ENCODE measurements at places on chromosomes 7 and 10.

DNA sequence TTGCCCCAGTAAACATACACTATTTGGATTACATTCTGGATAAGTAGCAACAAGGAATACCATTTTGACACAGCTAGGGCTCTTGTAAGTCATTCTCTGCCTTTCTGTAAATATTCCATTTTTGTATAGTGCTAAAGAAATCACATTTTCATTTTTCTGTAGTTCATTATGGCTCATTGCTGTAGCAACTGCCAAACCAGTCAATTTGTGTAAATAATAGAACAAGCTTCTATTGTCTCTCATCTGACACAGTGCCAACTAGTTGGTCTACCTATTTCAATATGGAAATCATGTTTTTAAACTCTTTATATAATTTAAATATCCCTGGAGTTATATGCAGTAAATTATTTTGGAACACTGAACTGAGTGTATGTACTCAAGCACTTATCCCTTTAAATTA, 193.7 kb downstream of the RELN start:
- DNase-seq: no peak

DNA sequence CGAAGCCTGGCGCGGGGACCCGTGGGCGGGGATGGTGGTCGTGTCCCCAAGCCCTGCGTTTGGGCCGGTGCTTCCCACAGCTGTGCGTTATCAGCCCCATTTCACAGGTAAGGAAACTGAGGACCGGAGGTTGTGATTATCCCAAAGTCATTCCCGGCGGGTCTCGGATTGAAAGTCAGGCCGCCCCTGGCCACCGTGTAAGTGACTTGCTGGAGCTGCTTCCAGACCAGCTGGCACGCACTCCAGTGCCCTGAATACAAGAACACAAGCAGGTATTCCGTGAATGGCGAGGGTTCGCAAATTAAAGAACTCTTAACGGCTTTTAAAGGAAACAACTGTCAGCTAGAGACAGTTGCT, 675 bp upstream of the ATE1 start:
- DNase-seq: peak; percentile 49

GRCh38 chr7:119802147-119802546, 470.8 kb upstream of the KCND2 start:
- DNase-seq: no peak

DNA sequence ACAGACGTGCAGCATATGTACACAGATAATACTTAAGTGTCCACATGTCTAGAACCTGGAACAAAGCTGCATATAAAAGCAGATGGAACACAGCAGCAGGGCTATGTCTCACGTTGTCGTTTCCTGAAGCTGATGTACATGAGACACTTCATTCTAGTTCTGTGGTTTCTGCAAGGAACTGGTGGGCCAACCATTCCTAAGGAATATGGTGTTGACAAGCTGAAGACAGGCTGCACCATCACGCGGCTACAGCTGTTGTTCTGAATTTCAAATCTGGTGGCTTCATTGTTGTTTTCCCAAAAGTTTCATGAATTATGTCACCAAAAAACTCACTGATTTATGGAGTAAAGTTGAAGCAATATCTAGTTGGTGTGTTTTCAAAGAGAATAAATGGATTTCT, 33.7 kb downstream of the PRKAG2 start:
- no peak for DNase-seq

DNA sequence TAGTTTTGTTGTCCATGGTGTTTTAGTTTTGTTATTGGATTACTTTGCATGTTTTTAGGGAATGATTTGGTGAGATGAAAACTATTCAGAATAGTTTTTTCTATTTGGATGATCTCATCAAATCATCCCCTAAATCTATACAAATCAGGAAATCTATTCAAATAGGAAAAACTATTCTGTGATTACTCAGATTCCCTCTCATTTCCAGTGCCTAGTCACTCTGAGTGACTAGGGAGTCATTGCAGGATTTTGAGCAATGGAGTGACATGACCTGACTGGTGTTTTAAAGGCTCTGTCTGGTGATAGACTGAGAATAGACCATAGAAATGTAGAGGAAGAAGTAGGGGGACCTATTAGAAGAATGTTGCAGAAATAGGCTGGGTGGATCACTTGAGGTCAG, 72.4 kb downstream of the TPST1 start:
- DNase-seq: peak; percentile 28

GRCh38 chr7:84821671-84822534, 365.0 kb downstream of the SEMA3D start:
- DNase-seq: no peak

DNA sequence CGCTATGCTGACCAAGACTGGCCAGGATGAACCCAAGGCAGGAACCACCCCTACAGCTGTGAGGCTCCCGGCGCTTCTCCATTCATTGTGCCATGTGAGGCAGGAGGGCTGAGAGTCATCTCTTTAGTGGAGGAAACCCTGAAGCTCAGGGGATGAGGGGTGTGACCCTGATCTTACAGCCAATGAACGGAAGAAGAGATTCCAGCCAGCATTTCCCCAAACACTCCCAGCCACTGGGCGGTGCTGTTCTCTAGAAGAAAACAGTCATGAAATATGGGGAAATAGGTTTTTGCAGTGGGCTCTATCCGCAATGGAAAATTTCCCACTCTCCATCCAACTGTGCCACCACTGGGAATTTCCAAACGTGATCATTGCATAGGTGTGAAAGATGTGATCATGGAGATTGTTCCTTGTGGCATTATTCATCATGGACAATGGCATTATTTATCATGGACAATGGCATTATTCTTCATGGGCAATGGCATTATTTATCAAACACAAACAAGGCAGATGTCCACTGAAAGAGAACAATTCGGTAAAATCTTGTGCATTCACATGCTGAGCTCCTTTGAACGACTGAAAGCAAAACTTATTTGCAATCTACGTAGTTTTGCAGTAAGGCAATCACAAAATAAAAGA, 14.0 kb upstream of the SLC18A2 start:
- DNase-seq: peak; percentile 71

- no peak for DNase-seq
Measured at GRCh38 chr7:100358027-100358856, at the start of gene PILRB. TSS of gene PILRB (plus strand) at chr7:100358117. CDS start at chr7:100358303, 186 bp downstream.

GRCh38 chr7:49001610-49002033, 77.3 kb downstream of the CDC14C start:
- DNase-seq: peak; percentile 50

DNA sequence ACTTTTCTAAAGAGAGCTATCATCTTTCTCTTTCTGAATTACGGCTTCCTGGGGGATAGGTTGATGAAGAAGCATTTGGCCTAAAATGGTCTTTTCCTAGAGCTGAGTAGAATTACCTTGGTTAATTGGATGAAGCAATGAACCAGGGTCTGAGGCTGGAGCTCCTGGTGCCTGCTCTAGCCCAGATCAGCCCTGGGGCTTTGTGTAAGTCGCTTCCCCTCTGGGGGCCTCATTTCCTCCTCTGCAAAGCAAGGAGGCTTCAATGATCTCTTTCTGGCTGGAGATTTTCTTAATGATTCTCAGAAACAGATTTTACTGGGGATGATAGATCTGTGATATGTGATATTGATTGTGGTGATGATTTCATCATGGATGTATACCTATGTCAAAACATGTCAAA, 3.5 kb upstream of the CPA2 start:
- no peak for DNase-seq

GRCh38 chr7:117756586-117757085, 116.6 kb downstream of the CTTNBP2 start:
- no peak for DNase-seq

- no peak for DNase-seq
Measured at GRCh38 chr10:126661841-126662515, 8.5 kb downstream of the C10orf90 start.

GRCh38 chr7:49014870-49015269, 90.5 kb downstream of the CDC14C start:
- no peak for DNase-seq

Data from suppressor macrophage (primary cell).